Left ventricle myocardium superior (tissue), 1 donor: ENCODE measurements at places on chromosomes 4 and X. TPM values are rescaled to one million over a fixed set of nuclear protein-coding genes. Genes with fewer than 3 reads are reported as not detected.

Gene SSX2B
- not detected for total RNA-seq

Gene PASD1
- not detected for total RNA-seq

Gene HERC5
- total RNA-seq, result 2.0 TPM

- DNase-seq, result peak; percentile 36
These were observed 96.8 kb upstream of the CXXC4 start for GRCh38 chr4:104591510-104591911.

- DNase-seq, result no peak
These were observed 438.5 kb downstream of the ADGRL3 start for GRCh38 chr4:61638591-61638990.

DNA sequence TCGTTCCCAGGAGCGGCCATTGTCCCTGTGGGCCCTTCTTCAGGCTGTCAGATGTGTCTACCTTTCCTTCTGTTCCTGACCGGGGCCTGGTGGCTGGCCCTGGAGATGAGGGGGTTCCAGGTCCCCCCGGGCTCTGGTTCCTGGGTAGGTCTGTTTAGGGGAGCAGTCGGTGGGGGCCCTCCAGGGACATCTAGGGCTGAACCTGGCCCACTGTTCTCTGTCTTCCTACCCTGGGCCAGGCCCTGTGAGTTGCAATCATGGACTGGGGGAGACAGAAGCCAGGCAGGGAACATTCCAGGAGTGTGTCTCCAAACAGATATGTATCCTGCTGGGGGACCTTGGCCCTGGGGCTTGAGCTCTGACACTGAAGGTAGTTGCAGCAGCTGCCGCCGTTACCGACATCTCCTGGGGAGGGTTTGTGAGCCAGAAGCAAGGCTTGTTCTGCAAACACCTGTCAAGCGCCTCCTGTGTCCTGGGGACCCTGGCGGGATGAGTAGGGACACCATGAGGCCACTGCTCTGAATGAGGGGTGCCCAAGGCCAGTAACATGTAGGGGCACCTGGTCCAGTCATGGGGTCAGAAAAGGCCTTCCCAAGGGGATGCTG is 49.5 kb upstream of the ADRA2C start:
- DNase-seq, result no peak

DNA sequence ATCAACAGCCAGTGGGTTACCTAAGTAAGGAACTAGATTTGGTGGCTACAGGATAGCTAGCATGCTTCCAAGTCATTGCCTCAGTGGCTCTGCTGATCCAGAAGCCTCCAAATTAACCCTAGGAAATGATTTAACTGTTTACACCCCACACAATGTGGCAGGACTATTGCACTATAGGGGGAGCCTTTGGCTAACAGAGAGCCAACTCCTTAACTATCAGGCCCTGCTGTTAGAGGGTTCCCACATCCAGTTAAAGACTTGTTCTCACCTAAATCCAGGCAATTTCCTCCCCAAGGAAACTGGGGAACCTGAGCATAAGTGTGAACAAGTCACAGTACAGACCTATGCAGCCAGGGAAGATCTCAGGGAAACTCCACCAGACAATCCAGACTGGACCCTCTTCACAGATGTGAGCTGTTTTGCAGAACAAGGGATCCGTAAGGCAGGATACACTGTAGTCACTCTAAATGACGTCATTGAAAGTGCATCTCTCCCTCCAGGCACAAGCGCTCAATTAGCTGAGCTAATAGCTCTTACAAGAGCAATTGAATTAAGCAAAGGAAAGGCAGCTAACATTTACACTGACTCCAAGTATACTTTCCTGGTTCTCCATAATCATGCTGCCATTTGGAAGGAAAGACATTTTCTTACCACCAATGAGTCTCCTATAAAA is 185.3 kb upstream of the SPOCK3 start:
- no peak for DNase-seq

GRCh38 chr4:99945718-99946355 is 581 bp downstream of the DNAJB14 start:
- DNase-seq, result no peak

- no peak for DNase-seq
These were observed 84.8 kb downstream of the ANOS1 start for GRCh38 chrX:8647176-8647575.

GRCh38 chrX:39309721-39310152 is 508.5 kb downstream of the MID1IP1 start:
- peak; percentile 26 for DNase-seq

GRCh38 chr4:16516796-16517439 is 290.6 kb upstream of the TAPT1 start:
- DNase-seq, result no peak

GRCh38 chr4:146053891-146054290 is 115.3 kb upstream of the ZNF827 start:
- DNase-seq, result no peak

DNA sequence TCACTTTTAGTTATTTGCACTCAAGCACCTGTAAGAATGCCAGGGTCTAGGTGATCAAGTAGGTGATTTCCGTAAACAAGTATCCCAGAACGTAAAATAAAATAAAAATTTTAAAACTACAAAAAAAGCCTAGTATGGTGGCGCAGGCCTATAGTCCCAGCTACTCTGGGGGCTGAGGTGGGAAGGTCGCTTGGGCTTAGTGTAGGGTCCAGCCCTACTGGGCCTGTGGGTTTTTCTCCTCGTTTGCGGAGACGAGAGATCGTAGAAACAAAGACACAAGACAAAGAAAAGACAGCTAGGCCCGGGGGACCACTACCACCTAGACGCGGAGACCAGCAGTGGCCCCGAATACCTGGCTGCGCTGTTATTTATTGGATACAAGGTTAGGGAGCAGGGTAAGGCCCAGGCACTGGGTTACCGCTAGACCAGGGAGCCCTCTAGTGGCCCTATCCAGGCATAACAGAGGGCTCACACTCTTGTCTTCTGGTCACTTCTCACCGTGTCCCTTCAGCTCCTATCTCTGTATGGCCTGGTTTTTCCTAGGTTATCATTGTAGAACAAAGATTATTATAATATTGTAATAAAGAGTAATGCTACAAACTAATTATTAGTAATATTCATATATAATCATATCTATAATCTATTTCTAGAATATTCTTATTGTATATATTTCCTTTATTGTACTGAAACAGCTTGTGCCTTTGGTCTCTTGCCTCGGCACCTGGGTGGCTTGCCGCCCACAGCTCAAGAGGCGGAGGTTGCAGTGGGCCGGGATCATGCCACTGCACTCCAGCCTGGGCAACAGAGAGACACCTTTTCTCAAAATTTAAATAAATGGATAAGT is 38.4 kb downstream of the SAGE1 start:
- DNase-seq, result peak; percentile 48

- no peak for DNase-seq
These were observed 84.9 kb upstream of the SPANXB1 start for GRCh38 chrX:140917354-140918115.

DNA sequence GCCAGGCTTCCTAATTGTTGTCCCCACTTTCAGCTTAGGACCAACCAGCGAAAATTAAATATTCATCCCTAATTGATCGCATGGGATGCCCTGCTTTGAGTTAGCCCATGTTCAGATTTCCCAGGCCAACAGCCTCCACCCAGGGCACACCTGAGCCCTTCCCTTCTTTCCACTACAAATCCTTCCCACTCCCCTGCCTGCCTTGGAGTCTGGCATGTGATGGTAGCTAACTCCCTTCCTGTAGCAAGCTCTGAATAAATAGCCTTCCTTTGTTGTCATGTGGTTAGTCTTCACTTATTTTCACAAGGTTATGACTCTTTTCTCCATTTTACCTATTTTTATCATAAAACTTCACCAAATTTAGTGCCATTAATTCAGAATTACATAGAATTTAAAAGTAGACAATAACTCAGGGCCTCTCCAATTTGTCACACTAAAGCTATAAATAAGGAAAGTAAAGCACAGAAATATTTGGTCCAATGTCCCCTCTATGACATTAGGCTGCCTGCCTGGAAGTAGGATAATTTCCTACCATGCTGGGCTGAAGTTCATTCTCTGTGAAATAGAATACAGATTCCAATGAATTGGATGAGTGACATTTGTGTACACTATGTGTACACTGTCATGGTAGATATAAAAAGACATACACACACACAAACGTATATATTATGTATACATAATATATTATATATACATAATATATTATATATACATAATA is 166.4 kb upstream of the CPEB2 start:
- DNase-seq, result no peak

DNA sequence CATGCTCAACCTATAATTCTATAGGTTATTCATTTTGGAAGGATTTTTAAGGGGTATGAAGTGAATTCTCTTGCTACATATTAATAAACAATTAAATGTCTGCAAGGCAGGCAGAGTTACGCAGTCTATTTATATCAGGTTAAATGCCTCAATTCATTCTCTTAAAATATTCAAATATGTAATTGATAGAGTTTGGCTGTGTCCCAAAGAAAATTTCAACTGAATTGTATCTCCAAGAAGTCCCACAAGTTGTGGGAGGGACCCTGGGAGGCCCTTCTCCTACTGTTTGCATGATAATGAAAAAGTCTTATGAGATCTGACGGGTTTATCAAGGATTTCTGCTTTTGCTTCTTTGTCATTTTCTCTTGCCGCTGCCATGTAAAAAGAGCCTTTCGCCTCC is 576.1 kb downstream of the TMA16 start:
- no peak for DNase-seq

DNA sequence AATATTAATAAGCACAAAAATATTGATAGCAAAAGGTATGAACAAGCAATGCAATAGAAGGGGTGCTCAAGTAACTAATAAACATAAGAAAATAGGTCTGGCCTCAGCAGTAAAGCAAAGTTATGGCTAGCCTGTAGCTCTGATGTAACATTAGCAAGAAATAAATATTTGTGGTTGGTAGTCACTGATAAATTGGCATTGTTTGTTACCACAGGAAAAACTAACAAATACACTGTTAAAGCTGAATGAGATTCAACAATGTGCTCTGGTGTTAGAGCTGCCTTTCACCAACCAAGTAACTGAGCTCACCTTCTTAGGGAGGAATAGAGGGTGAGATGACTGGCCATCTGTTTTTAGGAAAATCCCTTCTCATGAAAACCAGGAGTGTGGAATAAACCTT is 71.4 kb downstream of the AREG start:
- no peak for DNase-seq

GRCh38 chr4:6384541-6384940 is 87.9 kb downstream of the PPP2R2C start:
- peak; percentile 6 for DNase-seq

DNA sequence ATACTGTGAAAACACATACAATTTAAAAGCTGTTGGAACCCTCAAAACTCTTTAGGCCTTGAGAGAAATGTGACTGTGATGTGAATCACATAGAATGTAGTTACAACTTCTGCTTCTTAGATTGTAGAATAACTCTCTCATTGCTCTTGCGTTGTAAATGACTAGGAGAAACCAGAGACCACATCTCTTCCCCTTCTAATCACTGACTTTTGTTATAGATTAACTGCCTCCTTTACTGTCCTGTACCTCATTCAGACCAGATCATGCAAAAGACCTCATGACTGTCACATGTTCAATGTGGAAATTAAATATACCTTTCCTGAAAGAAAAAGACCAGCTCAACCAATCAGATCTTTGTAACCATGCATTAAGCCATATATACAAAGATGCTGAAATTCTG is 43.2 kb upstream of the NEIL3 start:
- no peak for DNase-seq

GRCh38 chr4:56211202-56211601 is 176.1 kb downstream of the AASDH start:
- DNase-seq, result no peak

DNA sequence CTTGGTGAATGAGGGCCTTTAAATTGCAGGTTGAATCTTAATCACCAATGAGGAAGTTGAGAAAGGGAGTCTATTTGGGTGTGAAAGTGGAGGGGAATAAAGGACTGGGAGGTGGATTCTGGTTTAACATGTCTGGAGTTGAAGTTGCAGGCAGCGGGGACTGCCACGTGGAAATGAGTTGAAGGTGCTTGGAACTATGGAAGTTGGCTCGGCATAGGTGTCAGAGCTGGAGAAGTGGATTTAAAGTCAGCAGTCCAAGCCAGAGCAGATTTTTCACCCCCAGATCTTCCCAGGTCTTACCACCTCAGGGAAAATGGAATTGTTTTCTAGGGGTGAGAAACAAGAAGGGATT is 44.9 kb downstream of the TIGD4 start:
- DNase-seq, result no peak

DNA sequence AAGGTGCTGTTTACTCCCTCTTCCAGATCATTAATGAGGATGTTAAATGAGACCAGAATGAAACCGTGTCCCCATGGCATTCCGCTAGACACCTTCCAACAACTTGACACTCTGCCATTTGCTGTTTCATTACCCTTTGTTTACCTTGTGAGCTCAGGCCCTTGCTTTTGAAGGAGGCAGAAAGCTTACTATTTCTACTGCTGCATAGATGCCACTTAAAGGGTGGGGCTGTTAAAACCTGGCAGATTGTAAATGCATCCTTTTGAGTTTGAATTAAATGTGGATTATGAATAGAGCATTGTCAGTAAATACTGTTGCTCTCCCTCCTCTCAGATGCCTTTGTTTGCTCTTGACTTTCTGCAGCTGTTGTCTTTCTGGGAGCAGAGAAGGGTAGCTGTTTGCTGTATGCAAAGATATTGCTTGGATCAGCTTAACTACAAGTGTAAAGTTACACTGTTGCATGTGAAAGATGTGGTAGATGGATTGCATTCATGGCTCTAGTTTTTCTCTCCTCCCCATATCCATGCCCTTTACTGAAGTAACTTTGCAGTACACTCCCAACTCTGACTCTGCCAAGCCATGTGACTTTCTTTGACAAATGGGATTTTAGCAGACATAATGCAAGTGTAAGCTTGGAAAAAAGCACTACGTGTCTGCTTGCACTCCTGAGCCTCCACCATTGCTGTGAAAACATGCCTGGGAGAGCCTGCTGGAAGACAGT is 75.0 kb upstream of the DHX15 start:
- DNase-seq, result no peak

DNA sequence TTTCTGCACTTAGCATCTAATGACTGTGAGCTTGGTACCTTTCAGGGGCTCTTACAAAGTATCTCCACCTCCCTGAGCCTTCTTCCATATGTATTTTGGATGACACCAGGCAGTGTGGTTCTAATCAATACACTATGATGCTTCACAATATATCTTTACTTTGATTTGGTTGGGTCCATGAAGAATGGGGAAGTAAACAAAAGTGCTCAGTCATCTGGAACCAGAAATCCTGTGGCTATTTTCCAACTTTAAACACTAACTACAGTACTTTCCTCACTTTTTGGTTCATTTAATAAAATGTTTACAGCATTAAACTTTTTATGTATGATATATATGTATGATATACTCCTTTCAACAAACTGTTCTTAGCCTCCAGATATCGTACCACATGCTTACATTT is 216.4 kb upstream of the AFF2 start:
- no peak for DNase-seq

- no peak for DNase-seq
These were observed 2.3 kb downstream of the PLAC8 start for GRCh38 chr4:83112231-83112630.
